Ureter (tissue), 1 donor: ENCODE measurements at places on chromosomes 13 and 19.

GRCh38 chr13:105952233-105952972 lies 583.1 kb downstream of the EFNB2 start:
- DNase-seq: no peak

- no peak for DNase-seq
Measured at GRCh38 chr19:280541-281009, 10.6 kb downstream of the PLPP2 start.

DNA sequence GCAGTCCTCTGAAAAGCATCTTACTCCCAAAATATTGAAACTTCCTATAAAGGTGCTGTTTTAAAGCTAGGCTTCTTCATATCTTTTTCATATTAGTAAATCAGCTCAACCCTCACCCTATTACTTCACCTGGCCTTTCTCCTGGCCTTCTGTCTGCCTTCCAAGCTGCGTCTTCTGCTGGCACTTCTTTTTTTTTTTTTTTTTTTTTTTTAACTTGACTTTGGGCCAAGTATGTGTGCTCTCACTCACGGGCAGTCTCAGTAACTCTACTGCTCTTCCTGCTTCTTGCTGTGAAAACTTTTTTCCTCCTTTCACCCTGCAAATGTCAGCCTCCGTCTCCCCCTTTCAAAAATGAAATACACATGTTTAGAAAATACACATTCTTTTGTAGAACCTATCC lies 41.2 kb upstream of the KCTD4 start:
- DNase-seq: no peak

DNA sequence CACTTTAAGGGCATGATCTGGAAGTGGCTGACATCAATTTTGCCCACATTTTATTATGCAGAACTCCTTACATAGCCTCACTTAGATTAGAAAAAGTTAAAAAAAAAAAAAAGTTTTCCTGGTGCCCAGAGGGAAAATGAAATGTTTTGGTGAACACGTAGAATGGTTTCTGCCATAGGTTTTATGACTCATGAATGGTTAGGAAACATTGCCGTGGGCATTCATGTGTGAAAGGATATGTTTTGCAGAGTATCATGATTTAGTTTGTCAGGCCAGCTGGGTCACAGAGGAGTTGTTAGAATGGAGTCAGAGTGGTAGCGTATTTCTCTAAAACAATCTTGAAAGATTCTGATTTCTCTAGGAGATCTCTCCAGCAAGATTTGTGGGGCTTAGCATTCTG lies 133.8 kb downstream of the MRPL57 start:
- no peak for DNase-seq

GRCh38 chr19:3453840-3454239 lies 26.5 kb downstream of the SMIM24 start:
- DNase-seq: no peak

DNA sequence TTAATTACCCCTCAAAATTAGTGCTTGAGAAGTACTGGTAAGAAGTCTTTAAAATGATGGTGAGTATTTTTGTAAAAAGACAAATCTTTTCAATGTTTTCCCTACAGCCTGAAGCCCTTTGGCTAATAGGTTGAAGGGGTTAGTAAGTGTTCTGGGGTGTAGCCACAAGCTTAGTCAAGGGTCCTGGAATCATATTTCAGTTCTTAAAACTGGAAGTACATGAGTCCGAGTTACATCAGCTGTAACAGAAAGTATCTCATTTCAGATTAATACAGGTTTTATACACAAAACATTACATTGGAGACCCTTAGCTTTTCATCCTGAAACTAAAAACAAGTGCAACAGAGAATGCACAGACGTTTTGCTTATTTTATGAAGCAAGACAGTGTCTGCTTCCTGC lies 52.7 kb upstream of the TEX29 start:
- DNase-seq: no peak

DNA sequence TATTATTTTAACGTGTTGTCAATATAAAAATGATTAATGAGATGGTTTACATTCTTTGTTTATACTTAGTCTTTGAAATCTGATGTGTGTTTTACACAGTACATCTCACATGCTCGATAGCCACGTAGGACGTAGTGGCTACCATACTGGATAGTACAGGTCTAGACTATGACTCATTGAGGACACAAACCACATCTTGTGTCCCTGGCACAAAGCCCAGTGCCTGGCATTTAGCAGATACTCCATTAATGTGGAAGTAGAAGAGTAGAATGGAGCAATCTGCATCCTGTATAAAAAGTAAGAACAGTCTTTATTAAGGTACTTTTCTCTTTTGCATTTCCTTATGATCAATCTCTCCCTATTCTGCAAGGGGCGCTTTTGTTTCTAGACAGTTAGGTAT lies 49.0 kb upstream of the FRY start:
- DNase-seq: peak; percentile 78

- no peak for DNase-seq
Measured at GRCh38 chr13:35797244-35797643, 320.8 kb upstream of the MAB21L1 start.

- peak; percentile 48 for DNase-seq
Measured at GRCh38 chr19:28468701-28469459, 744.1 kb downstream of the UQCRFS1 start.

DNA sequence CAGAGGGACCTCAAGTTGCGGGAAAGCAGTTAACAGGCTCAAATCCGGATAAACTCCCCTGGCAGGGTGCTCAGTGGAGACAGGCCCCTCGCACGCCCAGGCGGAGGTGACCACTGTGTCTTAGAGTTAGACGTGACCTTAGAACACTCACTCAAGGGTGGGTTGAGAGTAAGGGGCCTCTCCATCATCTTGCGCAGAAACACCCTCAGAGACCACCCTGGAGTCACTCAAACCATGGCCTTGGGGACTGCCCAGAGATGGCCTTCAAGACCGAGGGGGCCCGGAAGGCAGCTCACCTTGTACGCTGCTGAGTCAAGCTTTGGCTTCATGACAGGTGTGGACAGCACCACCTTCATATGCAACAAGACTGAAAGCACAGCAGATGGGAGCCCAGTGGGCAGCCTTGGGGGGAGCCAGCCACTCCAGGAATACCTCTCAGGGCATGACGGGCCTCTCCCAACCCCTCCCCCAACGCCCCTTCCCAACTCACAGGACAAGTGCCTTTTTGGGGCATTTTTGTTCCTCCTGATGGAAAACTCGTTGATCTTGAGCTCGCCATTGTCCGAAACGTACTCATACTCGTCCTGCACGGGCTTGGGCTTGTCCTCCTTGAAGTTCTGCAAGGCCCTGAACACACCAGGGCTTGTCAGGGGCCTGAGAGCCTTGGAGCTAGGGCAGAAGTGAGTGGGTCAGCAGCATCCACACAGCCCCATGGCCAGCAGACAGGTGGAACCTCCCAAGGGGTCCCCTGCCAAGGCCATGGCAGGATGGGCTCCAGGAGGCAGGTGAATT lies 229.2 kb downstream of the TUBA3C start:
- DNase-seq: no peak

DNA sequence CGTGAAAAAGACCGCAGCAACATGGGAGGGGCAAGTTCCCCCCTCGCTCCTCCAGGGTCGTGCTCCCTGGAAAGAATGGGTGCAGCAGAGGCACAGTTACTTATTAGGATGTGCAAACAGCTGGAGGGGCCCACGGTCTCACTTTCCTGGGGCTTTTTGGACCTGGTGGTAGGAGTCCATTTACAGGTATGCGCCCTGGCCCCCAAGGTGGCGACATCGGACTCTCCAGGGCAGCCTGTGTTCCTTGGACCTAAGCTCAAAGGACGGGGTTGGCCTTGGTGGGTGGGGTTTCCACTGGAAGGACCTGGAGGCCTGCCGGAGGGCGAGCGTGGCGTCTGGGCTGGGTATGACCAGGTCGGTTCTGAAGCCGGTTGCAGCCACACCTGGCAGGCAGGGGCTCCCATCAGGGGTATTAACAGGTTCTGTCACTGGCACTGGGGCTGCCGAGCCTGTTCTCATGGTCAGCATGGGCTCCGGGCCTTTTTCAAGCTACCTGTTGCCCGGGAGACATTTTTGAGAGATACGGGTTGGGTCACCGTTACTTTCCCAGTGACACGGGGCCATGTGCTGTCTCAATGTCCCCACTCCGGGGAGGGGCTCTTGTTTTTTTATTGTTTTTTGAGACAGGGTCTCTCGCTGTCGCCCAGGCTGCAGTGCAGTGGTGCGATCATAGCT lies 5.9 kb downstream of the ZFR2 start:
- no peak for DNase-seq

- no peak for DNase-seq
Measured at GRCh38 chr19:47819858-47820257, 1.9 kb upstream of the CRX start.

DNA sequence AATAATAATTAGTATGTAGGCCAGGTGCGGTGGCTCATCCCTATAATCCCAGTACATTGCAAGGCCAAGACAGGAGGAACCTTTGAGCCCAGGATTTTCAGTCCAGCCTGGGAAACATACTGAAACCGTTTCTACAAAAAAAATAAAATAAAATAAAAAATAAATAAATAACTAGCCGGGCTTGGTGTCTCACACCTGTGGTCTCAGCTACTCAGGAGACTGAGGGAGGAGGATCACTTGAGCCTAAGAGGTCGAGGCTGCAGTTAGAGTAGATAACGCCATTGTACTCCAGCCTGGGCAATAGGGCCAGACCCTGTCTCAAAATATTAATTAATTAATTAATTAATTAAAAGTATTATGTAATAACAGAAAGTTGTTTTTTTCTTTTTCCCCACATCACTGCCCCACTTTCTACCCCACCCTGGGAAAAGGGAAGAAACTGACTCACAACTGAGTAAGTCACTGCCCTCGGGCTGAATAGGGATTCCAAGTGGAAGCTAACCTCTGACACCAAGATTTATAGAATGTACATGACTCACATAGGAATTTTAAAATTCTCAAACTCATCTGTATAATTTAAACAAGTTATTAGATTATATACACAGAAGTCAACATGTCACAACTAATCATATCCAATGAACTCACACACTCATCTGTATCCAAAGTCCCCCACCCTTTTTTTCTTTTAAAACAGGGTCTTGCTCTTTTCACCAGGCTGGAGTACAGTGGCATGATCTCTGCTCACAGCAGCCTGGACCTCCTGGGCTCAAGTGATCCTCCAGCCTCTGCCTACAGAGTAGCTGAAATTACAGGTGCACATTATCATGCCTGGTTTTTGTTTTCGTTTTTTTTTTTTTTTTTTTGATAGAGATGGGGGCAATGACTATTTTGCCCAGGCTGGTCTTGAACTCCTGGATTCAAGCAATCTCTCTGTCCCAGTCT lies 12.5 kb downstream of the ZNF611 start:
- no peak for DNase-seq
